NCI-H1417 (cell line): ENCODE measurements at places on chromosomes 1 and 21.
A peak's percentile ranks its signal among the peaks of the same experiment; 100 is the strongest.

GRCh38 chr1:107692580-107693345 lies 272.2 kb downstream of the VAV3 start:
- DNase-seq = no peak

- no peak for DNase-seq
These were observed 183.0 kb downstream of the ZBTB18 start for GRCh38 chr1:244234009-244234643.

- no peak for DNase-seq
These were observed 23.1 kb downstream of the UBE2G2 start for GRCh38 chr21:44778499-44778911.

DNA sequence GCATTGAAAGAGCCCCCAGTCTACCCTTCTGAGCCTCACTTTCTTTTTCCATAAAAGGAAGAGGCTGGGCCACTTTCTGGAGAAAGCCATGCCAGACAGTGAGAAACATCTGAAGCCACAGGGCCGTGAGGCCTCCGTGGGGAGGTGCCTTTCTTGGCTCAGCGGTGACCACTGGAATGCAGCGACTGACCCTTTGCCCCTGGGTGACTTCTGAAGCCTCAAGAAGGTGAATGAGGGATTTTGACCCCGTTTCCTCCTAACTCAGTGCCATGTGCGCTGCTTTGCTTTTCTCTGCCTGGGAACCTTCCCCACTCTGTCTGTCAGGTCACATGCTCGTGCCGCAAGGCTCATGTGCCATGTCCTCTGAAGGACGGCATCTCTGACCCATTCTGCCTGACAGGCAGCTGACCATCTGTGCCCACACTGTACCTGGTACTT lies 44.7 kb upstream of the A3GALT2 start:
- no peak for DNase-seq

DNA sequence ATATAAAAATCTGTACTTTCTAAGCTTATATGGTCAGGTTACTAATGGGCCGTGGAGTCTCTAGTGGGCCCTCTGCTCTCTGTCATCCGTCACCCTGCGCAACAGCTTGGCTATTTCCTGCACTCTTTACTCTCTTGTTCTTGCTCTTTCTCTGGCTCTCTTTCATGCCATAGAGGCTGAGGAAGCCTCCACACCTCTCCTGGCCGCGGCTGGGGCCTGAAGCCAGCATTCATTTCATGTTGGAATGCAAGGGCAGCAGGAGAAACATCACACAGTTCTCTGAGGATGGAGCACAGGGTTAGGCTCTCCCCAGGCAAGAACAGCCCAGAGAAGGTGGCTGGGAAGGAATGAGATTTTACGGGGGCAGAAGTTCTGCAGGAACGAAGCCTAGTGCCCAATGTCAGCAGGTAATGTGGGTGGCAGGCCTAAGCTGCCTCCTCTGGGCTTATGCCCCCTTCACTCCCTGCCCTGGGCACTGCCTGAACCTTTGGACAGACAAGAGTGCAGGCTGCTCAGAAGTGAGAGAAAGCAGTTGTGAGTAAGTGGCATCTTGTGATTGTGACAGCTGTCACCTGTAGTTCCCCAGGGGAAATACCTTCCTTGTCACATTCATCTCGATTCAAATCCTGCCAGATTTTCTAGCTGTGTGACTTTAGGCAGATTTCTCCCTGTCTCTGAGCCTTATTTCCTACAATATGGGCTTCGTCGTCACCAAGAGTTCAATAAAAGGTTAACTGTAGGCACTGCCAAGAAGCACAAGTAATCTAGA lies 3.6 kb upstream of the FHAD1 start:
- no peak for DNase-seq

GRCh38 chr1:59597420-59598119 lies 217.2 kb upstream of the HOOK1 start:
- DNase-seq = no peak

- DNase-seq = no peak
These were observed 60.6 kb upstream of the C1orf21 start for GRCh38 chr1:184326278-184326677.

DNA sequence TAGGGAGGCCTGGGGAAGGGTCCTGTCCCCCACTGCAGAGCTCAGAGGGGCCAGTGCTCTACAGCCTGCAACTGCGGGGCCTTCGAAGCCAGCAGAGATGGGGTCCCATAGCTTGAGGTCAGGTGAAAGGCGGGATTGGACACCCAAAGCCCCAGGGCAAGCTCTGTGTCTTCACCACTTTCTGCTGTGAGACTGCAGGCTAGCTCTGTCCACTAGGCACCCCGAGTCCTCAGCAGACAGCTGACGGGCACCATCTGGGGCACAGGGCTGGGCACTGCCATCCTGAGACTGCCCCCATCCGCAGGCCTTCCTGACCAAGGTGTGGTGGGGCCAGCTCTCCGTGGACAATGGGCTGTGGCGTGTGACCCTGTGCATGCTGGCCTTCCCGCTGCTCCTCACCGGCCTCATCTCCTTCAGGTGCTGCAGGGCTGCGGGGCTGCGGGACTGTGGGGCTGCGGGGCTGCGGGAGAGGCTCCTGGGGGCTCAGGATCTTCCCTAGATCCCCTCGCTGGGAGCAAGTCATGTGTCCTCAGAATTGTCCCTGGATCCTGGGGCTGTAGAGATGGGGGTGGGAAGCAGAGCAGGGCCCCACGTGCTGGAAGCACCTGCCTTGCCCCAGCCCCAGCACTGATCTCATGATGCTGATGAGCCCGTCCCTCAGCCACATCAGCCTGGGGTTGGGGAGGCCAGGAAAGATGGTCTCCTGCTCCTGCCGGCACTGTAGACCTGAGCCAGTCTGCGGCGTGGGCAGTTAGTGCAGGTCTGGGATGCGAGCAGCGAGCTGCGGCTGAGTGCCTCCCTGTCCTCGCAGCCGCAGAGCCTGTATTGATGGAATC lies 46.8 kb downstream of the TRPM2 start:
- DNase-seq = no peak

DNA sequence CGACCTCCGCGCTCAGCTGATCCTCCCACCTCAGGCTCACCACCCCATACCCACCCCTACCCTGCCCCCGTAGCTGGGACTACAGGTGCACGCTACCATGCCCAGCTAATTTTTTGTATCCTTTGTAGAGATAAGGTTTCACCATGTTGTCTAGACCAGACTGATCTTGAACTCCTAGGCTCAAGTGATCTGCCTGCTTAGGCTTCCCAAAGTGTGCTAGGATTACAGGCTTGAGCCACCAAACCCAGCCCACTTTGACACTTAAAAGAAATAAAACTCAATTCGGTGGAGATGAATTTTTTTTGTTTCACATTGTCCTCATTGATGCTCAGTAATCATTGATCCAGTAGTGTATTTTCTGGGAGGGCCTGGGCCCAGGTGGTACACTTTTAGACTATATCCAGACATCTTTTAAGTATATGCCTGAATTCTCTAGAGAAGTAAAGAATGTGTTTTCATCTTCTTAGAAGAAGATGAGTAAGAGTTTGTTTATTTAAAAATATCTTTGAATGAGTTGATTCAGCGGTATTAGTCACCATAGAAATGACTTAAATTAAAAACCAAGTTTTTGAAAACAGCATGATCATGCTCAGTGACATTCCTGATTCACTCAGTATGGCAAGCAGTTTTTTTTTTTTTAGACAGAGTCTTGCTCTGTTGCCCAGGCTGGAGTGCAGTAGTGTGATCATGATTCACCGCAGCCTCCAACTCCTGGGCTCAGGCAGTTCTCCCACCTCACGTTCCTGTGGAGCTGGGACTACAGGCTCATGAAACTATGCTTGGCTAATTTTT lies 57.8 kb downstream of the EPB41 start:
- DNase-seq = no peak

DNA sequence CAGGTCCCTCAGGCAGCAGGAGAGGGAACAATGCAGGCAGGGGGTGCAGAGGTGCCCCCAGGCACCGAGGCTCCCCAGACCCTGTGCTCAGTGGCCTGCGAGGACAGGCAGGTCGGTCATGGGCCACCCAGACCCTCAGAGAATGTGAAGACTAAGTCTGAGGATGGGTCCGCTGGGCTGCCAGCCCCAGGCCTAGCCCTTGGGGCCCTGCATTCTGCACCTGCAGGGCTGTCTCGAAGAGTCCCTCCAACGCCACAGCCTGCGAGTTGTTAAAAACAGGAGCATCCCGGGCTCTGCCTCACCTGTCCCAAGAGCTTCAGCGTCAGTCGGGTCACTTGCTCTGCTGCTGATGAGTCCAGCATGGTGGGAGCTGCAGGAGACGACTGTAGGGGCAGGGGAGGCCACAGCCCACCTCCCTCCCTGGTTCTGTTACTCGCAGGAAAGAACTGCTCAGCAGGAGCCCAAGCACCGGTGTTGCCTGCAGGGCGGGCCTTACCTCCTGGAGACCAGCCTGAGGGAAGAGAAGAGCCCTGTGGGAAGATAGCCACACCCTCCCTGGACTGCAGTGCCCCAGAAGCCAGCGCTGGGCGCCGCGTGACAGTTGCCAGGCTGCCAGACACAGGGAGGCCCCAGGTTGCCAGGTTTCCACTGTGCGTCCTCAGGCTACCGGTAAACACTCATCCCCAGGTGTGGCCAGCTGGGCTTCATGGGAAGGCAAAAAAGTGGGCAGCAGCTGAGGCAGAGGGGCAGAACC lies 5.8 kb downstream of the C21orf58 start:
- DNase-seq = peak; percentile 93

DNA sequence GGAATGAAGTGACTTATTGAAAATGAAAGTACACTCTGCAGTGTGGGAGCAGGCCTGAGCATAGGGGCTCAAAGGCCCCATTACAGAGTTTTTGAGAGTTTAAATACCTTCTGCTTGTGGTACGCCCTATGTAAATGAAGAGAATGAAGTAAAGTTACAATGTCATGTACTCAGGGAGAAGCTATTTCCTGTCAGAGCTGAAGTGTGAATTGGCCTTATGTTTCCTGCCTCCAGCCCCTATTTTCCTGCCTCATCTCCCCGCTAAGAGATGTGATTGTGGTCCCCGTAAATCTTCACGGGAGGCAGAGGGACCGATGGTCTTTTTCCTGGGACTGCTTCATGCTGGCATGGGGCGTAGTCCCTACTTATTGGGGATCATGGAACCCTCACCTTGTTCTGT lies 2.5 kb upstream of the ZNF683 start:
- no peak for DNase-seq

- DNase-seq = no peak
These were observed 66.4 kb upstream of the CASZ1 start for GRCh38 chr1:10862743-10863335.
